ENCODE measurements at places on chromosomes 4 and X.
A peak's percentile ranks its signal among the peaks of the same experiment; 100 is the strongest.

DNA sequence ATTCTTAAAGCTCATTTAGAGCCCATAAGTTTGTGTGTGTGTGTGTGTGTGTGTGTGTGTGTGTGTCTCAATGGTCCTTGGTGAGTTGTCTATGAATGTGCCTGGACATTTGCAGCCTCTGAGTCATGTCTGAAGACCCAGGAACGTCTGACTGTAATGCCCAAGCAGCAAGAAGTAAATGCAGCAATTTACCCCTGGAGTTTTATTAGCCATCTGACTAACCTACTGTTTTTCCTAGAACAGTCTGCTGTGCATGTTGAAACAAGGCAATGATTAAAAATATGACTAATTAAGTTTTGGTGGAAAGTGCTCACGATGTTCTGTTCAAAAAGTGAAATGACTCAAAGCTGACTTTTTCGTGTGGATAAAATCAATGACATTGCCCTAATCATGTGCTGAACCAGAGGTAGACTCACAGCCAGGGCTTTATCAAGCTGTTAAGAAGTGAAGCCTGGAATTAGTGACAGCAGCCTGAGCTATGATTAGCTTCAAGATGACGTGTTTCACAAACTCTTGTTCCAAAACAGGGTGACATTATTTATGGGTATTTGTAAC, 201.6 kb downstream of the CPE start:
- DNase-seq = no peak

DNA sequence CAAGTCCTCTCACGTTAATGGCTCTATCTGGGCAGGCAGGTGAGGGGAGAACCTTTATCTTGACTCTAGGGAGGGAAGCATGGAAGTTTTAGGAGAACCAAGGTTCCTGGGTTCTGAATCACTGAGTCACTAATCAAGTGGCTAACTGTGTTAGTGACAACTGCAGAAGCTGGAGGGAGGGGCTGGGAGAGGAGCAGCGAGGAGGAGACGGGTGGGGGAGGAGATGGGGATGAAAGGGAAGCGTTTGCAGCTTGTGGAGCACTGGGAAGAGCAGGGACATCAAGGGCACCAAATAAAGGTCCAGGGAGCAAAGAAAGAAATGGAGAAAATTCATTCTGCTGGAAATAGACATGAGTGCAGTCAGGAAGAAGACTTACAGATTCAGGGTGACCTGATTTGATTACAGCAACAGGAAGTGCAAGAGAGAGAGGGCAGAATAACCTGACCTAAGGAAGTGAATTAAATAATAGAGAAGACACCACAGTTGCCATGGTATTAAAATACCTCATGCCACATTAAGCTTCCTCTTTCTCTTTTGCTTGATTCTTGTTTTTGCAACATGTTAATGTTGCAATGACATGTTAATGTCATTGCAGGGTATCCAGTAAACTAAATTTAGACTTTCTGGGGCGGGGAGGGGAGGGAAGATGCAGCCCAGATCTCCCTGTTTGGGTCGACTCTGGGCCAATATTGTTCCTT, 4.5 kb upstream of the SETD7 start:
- no peak for DNase-seq

DNA sequence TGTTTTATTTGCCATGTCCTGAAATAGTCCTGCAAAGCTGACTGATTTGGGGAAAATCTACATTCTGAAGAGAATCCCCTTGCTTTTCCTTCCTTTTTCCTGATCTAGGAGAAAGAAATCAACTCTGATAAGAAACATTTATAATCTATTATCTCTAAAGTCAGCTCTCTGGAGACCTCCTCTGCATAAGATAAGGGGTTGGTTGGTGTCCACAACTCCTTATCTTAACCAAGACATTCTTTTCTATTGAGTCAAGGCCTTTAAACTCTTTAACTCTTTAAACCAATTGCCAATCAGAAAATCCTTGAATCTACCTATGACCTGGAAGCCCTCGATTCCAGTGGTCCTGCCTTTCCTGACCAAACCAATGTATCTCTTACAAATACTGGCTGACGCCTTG, 373.6 kb upstream of the RASGEF1B start:
- no peak for DNase-seq

GRCh38 chr4:105088110-105088879, 58.4 kb upstream of the TET2 start:
- no peak for DNase-seq

- DNase-seq = no peak
These were observed 2.6 kb downstream of the GPRIN3 start for GRCh38 chr4:89305028-89305427.

DNA sequence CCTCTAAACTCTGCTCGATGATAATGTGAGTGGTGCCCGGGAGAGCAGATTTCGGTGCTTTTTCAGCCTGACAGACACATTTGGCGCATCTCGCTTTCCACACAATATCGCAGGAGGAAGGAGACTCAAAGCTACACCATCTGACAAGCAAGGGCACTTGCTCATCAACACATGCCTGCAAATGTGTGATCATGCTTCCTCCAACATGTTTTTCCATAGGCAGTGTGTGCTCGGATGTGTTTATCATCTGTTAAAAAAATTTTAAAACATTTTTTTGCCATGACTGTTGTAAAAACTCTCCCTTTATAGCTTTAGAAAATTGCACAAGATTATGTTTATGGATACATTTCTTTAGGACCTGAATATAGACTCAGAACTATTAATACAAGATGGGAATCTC, 170.3 kb upstream of the PUDP start:
- no peak for DNase-seq

- DNase-seq = peak; percentile 55
These were observed 26.9 kb downstream of the ARSJ start for GRCh38 chr4:113952452-113953029.

Data from NCI-H1436 (cell line).